ENCODE measurements at places on chromosomes 7 and 10. TPM values are rescaled to one million over a fixed set of nuclear protein-coding genes. Genes with fewer than 3 reads are reported as not detected.

Gene ATOH7
- not detected for total RNA-seq

Gene CTAGE8
- total RNA-seq, result under 0.01 TPM

Gene ATXN7L1
- total RNA-seq, result 2.8 TPM

Gene ELFN1
- total RNA-seq, result 0.93 TPM

Gene TMEM236
- total RNA-seq, result under 0.01 TPM
